ENCODE measurements at places on chromosomes 13 and 19. TPM values are rescaled to one million over a fixed set of nuclear protein-coding genes. Genes with fewer than 3 reads are reported as not detected.
A peak's percentile ranks its signal among the peaks of the same experiment; 100 is the strongest.

GRCh38 chr13:102580552-102581169, 16.1 kb upstream of the TPP2 start:
- peaks cover 8% of the 10 kb centered on the region for H3K27me3 ChIP-seq
- H3K4me3 ChIP-seq = no peak overlapping the region
- DNase-seq = no peak
- H3K36me3 ChIP-seq = no peaks in the 10 kb centered on the region
- no peak overlapping the region for H3K27ac ChIP-seq

GRCh38 chr19:58406818-58407657, 1.4 kb upstream of the ZNF584 start:
- H3K27ac ChIP-seq = peak overlapping the region; percentile 93
- no peaks in the 10 kb centered on the region for H3K27me3 ChIP-seq
- H3K36me3 ChIP-seq = peaks cover 3% of the 10 kb centered on the region

The LRG1 gene
- 0.32 TPM for total RNA-seq

DNA sequence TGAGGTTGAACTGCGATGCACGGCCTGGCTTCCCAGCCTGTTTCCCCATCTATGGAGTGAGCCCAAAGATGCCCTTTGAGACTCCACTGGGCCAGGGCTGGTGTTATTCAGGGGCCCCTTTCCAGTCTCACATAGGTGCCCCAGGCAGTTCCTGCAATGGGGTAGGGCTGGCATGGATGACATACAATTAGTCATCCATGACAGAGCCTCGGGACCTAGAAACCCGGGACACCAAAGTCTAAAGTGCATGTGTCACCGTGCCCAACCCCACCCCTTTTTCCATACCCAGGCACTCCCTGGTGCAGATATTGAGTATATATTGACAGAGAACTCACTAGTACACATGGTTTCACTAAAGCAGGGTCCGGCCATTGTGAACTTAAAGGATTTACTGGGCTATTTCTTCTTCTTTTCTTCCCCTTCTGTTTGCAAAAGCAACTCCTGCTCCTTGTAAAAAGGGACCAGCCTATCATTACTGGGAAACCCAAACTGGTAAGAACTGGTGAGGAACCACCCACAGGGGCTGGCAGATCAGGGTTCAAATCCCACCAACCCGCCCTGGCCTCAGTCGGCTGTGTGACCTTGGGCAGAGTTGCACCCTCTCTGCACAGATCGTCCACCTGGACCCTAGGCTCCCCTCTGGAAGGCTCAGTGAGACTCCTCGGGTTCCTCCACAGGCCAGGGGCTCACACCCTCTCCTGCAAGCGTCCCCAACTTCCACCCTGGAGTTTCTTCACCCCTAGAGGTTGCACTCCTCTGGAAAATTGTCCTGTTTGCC, 2.7 kb downstream of the B3GNT3 start:
- DNase-seq = no peak
- H3K4me3 ChIP-seq = no peak overlapping the region
- H3K27ac ChIP-seq = no peak overlapping the region
- peaks cover 28% of the 10 kb centered on the region for H3K4me1 ChIP-seq

The CELF5 gene
- not detected for total RNA-seq

The PLA2G4C gene
- total RNA-seq = 0.82 TPM

The YJU2 gene
- total RNA-seq = 26.8 TPM

DNA sequence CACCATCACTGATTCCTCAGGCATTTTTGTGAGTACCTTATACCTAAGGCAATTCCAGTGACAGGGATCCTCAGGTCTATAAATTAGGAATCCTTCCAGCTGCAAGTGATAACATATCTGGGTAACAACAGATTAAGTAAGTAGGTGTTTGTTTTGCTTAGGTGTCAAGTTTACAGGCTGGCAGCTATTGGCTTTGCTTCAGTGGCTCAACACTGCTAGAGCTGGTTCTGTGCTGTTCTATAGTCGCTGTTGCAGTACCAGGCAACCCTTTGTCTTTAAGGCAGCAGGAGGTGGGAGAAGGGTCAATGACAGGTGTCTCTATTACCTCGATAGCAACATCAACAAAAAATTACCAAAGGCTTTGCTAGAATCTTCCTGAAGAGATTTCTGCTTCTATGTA, 27.0 kb downstream of the SLC10A2 start:
- H3K4me3 ChIP-seq = no peak overlapping the region
- no peak for DNase-seq
- H3K4me1 ChIP-seq = no peaks in the 10 kb centered on the region
- no peak overlapping the region for H3K27ac ChIP-seq

GRCh38 chr13:72864142-72865011, 82.4 kb downstream of the PIBF1 start:
- H3K27ac ChIP-seq = peak overlapping the region; percentile 21
- peaks cover 32% of the 10 kb centered on the region for H3K36me3 ChIP-seq
- H3K27me3 ChIP-seq = no peaks in the 10 kb centered on the region
- H3K4me1 ChIP-seq = peaks cover 12% of the 10 kb centered on the region
- DNase-seq = no peak

Data from activated CD8-positive, alpha-beta memory T cell treated with anti-CD3 and anti-CD28 coated beads, Interleukin-2, amount 10 ng/mL, durations not matched to agents 7 days and 5 days (primary cell).